ENCODE measurements at places on chromosomes 4 and X.

GRCh38 chr4:147950841-147951240 is 219.0 kb downstream of the ARHGAP10 start:
- DNase-seq = no peak

GRCh38 chr4:76590798-76591281 is 155.8 kb downstream of the SHROOM3 start:
- DNase-seq = no peak

GRCh38 chrX:118596390-118596789 is 100.8 kb downstream of the DOCK11 start:
- no peak for DNase-seq

- DNase-seq = no peak
Observed at GRCh38 chr4:20752641-20753040, 52.4 kb downstream of the PACRGL start.

DNA sequence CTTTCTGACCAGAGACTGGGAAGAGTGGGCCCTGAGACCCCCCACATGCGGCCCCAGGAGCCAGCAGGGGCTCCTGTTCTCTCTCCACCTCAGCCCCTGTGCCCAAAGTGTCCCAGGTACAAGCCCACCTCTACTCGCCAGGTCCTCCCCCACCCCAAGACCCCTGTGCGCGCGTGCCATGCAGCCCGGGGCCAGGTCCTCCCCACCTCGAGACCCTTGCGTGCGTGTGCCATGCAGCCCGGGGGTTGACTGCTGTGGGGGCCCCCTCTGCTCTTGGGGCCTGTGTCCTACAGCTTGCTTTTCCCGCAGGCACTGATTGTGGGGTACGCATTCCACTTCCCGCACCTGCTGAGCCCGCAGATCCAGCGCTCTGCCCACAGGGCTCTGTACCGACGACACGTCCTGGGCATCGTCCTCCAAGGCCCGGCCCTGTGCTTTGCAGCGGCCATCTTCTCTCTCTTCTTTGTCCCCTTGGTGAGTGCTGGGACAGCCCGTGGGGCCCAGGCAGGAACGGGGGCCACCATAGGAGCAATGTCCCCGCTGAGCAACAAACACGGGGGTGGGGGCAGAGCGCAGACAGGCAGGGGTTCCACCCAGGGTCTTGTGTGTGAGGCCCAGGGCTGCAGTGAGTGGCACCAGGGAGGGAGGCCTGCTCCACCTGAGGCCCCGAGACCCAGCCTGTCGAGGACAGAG is 20.3 kb downstream of the DGKQ start:
- no peak for DNase-seq

- no peak for DNase-seq
Observed at GRCh38 chr4:174401471-174402130, 117.9 kb downstream of the CEP44 start.

- DNase-seq = no peak
Observed at GRCh38 chr4:26207631-26208030, 113.2 kb upstream of the RBPJ start.

GRCh38 chrX:81729269-81729777 is 527.4 kb downstream of the SH3BGRL start:
- DNase-seq = no peak

DNA sequence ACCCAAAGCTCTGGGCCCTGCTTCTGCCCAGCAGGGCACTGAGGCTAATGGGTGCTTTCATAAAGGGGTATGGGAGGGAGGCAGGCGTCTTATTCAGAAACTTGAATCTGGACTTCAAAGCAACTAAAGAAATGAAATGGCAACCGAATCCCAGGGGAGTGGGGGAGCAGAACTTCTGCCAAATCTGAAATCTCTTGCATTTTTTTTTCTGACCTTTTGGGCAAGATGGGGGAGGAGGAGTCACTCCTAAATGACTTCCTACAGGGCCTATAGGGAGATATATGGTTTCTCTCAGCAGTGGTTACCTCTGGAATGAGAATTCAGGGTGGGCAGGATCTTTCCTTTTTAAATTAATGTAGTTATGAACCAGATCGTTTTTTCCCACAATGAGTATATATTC is 30.6 kb upstream of the KIAA1210 start:
- no peak for DNase-seq

DNA sequence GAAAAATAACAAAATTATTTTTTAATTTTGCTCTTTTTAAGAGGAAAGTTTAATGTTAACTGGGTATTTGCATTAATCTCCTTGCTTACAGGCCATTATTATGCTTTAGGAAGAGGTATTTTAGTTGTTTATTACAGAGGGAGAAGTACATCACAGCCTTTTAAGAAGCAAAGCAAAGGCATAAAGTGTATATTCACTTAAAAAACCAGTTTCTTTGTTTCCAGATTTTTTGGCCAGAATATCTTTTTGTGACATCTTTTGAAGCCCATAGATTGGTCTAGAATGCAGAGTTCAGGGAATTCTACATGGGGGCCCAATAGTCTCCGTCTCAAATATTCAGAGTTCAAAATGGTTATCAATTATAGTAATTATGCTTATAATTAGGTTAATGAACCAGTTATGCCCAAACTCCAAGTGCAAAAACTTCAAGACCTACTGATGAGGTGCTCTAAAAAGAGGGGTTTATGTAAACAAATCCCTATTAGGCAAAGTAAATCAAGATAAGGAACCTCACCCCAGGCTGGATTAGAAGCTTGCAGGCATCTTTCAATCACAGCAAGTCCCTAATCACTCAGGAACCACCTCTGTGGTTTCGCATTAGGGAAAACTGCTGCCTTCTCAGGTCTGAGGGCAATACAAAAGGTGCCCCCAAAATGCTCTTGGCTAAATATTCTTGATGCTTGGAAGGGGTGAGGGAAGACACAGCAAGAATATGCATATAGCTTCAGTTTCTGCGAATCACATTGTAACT is 1.4 kb downstream of the CXXC4 start:
- DNase-seq = no peak

DNA sequence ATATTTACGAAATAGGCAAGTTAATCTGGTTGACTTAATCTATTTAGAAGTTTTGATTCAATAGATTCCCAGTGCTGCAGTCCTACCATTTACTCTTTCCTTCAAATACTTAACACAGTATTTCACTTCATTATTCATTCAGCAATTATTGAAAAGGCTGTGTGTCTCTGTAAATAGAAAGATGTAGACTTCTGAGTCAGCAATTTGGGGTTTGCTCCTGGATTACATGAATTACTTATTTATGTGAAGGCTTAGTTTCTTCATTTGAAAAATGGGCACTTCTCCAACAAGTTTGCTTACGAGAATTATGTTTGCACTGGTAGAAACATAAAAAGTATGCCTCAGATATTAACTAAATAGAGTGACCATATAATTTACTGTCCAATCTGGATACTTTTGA is 17.4 kb downstream of the ADAM29 start:
- DNase-seq = no peak

DNA sequence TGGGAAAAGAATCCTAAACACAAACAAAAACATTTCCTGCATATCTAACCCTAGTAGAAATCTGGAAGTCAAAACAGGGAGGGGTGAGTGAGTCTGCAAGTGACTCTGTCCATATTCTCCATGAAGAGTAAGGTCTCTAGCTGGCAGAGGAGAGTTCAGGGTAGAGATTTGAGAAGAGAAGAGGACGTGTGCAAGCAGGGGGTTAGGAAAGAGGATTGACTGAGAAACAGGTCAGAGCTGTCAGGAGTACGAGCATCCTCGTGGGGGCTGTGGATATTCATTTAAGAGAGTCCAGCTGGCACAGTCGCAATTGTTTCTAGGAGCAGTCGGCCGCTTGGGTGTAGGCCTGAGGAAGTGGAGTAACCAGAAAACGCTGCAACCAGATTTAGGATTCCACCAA is 27.9 kb downstream of the PROM1 start:
- no peak for DNase-seq

DNA sequence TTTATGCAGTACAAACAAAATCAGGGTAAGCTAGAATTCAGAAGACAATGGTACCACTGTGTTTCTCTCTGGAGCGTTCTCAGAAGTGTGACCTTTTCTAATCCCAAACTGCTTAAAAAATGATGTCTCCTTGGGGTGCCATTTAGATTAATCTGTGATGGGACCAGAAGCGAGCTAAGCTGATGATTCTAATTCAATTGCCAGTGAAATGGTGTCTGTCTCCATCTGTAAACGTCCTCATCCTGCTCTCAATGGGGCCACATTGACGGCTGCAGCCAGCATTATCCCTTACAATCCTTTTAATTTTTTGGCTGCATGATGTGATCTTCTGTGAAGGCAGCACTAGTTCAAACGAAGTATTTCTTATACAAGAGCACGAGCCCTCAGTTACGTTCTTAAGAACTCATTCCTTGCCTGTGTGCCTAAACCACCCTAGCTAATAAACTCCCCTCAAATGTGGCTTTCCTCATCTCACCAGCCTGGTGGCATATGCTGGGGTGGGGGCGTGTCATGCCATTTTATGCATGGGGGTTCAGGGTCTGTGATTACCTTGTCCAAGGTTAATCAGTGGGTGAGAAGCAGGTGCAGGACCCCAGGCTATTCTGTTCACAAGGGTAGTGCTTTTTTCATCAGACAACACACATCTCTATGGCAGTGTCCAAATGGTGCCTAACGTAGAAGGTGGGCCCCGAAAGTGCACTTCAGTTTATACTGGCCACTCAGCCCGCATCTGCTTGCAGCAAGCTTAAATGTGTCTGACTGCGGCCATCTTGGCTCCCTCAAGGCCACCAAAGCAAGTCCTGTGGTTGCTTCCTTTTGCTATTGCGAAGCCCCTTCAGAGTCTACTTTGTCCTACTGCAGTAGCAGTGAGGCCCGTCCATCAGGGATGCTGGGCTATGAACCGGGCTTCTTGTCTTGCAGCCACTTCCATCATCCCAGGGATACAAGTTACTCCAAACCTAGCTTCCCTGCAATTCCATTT is 45.7 kb upstream of the SLC2A9 start:
- DNase-seq = no peak

DNA sequence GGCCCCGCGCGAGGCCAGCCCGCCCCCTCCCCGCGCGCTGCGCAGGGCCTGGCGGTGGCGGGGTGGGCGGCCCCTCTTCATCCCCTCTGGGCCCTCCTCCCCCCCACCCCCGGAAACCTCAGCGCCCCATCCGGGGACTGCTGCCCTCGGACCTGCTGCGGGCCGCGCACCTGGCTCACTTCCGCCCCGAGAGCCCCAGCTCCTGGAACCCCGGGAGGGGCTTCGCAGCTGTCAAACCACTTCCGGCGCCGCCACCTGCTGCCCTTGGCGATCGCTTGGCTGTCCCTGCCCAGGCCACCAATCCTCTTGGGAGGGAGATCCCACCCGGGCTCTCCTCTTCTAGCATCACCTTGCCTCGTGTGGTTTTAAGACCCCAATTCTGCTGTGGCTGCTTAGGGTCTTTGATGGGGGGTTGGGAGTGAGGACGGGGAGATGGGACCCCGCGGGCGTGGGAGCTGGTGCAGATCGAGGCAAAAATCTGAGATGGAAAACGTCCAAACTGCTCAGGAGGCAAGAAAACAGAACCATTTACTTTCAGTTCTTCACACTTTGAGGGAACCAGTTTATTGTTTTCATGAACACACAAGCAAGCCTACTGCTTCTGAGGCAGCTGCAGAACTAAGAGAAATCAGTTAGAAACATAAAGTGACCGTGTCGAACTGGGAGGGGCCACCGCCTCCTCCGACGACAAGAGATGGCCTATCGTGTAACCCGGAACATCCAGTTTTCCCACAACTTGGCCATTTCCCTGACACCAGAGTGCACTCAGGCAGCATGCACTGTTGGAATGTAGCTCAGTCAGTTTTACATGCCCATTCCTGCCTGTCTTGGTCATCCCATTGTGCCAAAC is 754 bp downstream of the MTMR1 start:
- peak; percentile 87 for DNase-seq

GRCh38 chr4:13323921-13324320 is 160.2 kb downstream of the RAB28 start:
- DNase-seq = no peak

DNA sequence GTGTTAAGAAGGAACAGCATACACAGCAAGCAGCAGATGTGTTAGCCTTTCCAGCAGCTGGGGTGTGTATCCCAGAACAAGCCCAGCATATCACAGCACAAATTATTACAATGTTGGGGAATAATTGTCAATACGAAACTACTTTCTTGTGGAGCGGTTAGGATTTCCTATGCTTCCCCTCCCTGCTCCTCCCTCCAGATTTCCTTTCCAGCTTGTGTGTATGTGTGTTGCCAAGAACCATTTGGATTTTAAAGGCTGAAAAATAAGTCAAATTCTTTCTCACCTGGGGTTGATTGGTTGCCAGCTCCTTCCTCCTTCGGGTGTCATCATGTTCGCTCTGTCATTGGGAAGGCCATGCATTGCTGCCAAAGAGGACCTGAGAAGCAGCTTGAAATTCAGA is 178.2 kb upstream of the FRMPD4 start:
- no peak for DNase-seq

- no peak for DNase-seq
Observed at GRCh38 chrX:95919605-95920004, 765.0 kb upstream of the DIAPH2 start.

GRCh38 chr4:55765070-55765469 is 54.5 kb upstream of the EXOC1L start:
- DNase-seq = no peak

- no peak for DNase-seq
Observed at GRCh38 chr4:16217300-16218051, 8.8 kb downstream of the TAPT1 start.

GRCh38 chr4:16667464-16667863 is 231.0 kb downstream of the LDB2 start:
- no peak for DNase-seq

DNA sequence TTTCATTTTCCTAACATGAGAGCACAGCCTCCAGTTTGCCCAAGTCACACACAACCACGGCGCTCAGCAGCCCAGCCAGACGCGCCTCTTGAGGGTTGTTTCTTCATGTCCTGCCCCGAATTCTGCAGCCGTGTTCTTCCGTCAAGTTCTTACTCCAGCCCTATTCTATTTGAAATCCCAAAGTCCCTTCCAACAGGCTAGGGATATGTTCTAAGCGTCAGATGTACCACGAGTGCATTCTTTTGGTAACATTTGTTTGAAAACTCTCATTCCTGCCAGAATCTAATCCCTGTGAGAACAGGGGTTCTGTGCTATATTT is 23.1 kb downstream of the ACSL1 start:
- no peak for DNase-seq

- DNase-seq = no peak
Observed at GRCh38 chrX:16957751-16958150, 11.3 kb downstream of the REPS2 start.

DNA sequence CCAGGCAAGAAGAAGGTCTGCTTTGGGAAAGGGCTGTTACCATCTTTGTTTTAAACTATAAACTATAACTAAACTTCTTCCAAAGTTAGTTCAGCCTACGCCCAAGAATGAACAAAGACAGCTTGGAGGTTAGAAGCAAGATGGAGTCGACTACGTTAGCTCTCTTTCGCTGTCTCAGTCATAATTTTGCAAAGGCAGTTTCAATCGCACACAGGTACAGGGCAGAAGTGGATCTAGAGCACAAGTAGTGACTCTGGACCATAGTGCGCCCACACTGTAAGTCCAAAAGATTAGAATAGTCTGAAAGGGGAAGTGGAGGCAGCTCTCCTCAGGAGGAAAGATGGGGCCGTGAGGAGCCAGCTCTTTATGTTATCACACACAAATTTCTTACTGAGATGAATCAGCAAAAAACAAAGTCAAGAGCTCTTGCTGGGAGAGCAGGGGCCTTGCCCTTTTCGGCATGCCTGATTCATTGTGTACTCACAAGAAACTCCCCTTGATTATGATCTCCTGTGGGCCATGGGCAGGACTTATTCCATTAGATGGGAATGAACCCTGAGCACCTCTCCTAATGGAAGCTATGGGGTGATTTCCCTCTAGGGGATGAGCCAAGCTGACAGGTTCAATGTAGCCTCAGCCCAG is 58.6 kb downstream of the FUNDC1 start:
- no peak for DNase-seq

GRCh38 chr4:186771624-186772023 is 48.0 kb upstream of the FAT1 start:
- DNase-seq = no peak

All from activated naive CD4-positive, alpha-beta T cell treated with anti-CD3 and anti-CD28 coated beads, Interleukin-2, amount 10 ng/mL, durations not matched to agents 7 days and 5 days (primary cell).